BJ (cell line): ENCODE measurements at places on chromosomes 13 and 19.

- no peak for DNase-seq
These were observed 9.1 kb downstream of the ZNF841 start for GRCh38 chr19:52086481-52086880.

DNA sequence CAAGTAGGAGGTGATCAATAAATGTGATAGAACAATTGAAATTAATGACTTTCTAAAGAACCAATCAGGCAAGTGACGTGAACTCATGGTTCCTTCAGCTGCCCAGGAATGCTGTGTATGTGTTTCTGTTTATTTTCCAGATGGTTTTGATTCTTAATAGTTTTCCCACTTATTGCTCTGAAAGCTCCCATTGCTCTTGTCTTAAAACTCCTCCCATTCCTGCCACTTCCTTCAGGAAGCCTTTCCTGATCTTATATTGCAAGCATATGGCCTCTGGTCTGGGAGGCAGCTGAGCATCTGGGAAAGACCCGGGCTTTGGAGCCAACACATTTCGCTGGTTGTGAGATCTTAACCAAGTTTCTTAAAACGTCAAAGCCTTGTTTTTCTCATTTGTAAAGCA lies 17.1 kb upstream of the LATS2 start:
- peak; percentile 53 for DNase-seq

- DNase-seq = no peak
These were observed 13.5 kb downstream of the PTPRS start for GRCh38 chr19:5326986-5327623.

DNA sequence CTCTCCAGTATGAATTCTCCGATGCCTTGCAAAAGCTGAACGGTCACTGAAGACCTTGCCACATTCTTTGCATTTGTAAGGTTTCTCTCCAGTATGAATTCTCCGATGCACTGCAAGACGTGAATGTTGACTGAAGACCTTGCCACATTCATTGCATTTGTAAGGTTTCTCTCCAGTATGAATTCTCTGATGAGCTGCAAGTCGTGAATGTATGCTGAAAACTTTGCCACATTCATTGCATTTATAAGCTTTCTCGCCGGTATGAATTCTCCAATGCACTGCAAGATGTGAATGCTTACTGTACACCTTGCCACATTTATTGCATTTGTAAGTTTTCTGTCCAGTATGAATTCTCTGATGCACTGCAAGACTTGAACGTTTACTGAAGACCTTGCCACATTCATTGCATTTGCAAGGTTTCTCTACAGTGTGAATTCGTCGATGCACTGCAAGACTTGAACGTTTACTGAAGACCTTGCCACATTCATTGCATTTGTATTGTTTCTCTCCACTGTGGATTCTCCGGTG lies 20.0 kb upstream of the ZNF841 start:
- DNase-seq = no peak

DNA sequence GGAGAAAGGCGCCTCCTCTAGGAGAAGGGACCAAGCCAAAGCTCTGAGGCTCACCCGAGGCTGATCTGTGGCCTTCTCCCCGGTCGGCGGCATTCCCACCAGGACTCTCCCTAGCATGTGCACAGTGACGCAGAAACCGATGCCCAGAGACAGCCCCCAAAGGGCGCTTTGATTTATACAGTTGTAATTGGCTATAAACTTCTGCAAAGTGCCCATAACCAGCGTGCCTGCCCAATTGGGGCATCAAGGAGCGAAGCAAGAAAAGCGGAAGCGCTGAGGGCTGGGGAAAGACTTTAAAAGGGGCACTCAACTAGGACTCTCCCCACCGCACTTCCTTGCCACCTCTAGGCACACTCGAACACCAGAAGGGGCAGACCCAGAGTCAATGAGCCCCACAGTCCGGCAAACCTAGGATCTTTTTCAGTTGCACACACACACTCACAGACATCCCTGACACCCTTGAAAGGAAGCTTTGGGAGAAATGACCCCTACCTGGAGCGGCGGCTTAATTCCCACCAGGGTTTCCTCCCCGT lies 1.8 kb downstream of the CDX2 start:
- DNase-seq = no peak

DNA sequence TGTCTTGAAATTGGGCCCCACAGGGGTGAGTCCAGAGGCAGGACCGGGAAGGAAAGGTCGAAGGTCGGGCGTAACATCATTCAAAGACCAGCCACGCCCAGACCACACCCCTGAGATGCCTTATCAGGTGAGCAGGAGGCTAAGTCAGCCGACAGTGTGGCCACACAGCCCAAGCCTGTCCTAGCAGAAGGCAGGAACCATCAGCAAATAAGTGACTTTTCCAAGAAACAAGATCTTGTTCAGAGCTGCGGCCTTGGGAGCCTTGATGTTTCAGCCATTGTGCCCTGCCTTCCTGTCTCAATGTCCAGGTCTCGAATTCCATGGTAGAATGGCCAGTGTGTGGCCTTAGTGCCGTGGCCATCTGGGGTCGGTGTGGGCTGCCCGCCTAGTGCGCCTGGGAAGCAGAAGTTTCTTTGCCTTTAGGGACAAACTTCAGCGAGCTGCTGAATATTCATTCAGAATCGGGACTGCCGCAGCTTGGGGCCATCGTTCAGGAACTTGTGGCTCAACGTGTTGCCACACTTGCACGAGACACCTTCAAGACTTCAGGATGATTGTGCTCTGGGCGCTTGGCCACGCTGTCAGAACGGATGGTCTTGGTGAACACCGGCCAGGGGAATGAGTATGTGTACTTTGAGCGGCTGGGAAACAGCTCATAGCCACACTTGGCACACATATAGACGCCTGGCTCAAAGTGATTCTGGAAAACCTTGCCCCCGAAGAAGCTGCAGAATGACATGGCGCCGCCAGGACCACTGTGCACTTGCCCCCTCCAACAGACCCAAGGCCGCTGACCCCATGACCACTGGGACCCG lies 6.1 kb upstream of the IFNL4 start:
- DNase-seq = no peak

GRCh38 chr13:106987427-106987785 lies 419.5 kb upstream of the ARGLU1 start:
- DNase-seq = no peak
